ENCODE measurements at places on chromosomes 2 and 18. TPM values are rescaled to one million over a fixed set of nuclear protein-coding genes. Genes with fewer than 3 reads are reported as not detected.
A peak's percentile ranks its signal among the peaks of the same experiment; 100 is the strongest.

Gene SOWAHC
- total RNA-seq, result 4.8 TPM

Gene NPHP1
- not detected for total RNA-seq

Gene RIT2
- total RNA-seq, result not detected

Gene SLC30A3
- 0.10 TPM for total RNA-seq

Gene MTCL1
- 0.20 TPM for total RNA-seq

Gene HOXD3
- not detected for total RNA-seq

Gene AAK1
- total RNA-seq, result 258 TPM

Gene ZNF521
- total RNA-seq, result 1.8 TPM

Gene EVX2
- total RNA-seq, result not detected

Gene PDE11A
- total RNA-seq, result not detected

- no peak for DNase-seq
Measured at GRCh38 chr2:180790891-180791290, 189.5 kb upstream of the UBE2E3 start.

DNA sequence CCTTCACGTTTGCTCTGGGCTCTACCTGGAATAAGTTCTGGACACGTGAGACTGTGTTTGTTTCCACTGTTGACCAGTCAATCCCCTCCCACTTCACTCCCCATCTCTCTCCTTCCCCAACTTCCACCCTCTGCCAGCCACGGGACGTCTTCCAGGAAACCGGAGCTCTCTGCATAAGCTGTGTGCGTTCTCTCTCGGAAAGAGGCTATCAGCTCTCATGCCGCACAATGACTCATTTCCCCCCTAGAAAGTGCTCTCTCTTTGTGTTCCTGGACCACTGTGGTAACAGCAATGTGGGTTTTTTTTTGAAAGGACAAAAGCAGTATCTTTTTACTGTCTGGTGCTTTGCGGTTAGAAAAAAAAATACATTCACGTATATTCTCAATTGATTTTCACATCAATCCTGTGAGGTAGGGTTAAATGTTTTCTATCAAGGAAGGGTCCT is 10.2 kb downstream of the PROKR1 start:
- no peak for DNase-seq

DNA sequence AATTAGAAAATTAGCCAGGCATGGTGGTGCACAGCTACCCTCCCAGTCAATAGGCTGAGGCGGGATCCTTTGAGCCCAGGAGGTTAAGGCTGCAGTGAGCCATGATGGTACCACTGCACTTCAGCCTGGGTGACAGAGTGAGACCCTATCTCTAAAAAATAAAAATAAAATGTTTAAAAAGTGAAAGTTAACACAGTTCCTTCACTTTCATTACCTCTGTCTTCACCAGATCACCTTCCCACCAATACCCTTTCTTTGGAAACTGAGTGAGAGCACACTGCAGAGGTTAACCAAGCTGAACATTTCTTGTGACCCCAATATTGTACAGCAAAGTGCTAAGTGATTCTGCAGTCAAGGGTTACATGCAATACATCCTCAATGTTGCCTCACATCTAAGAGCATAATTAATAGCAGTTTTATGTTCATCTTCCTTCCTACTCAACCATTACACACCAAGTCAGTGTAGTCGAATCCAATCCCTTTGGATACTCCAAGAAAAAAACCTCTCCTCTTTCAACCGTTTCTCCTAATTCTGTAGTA is 1.7 kb downstream of the L3MBTL4 start:
- DNase-seq, result no peak

- no peak for DNase-seq
Measured at GRCh38 chr2:162253435-162253834, 10.2 kb upstream of the FAP start.

DNA sequence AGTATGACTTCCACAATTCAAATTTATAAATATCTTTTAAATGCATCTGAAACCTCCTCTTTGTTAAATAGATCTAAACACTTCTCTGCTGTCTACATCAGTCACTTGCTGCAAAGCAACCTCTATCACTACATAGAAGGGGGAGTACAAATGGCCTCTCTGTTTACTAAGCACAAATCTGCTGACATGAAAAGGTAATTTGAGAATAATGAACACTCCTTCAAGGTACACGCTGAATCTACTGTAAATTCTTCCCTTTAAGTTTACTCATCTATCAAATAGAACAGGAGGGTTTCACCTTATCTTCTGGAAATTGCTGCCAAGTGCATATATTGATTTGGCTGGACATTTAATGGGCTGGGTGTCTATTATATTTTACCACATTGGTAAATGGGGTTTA is 879.6 kb downstream of the SUCLG1 start:
- no peak for DNase-seq

- no peak for DNase-seq
Measured at GRCh38 chr2:128499367-128500137, 180.9 kb upstream of the HS6ST1 start.

GRCh38 chr2:120904379-120904778 is 168.7 kb downstream of the GLI2 start:
- no peak for DNase-seq

- no peak for DNase-seq
Measured at GRCh38 chr18:48153613-48154481, 223.4 kb upstream of the SMAD2 start.

DNA sequence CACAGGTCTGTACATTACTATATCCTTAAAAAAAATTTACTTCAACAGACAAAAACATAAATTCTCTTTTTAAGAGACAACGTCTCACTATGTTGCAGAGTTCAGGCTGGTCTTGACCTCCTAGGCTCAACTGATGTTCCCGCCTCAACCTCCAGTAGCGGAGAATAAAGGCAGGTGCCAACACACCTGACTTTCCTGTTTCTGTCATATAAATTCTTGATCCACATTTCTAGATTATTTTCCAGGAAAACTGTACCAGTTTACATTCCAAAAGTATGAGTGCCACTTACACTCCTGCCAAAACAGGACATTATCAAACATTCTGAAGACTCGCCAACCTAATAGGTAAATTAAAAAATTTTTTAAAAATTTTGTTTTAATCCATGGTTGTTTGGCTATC is 48.6 kb downstream of the PUM2 start:
- DNase-seq, result no peak

- no peak for DNase-seq
Measured at GRCh38 chr18:79941473-79942119, 9.9 kb downstream of the SLC66A2 start.

- DNase-seq, result no peak
Measured at GRCh38 chr2:236659758-236660150, 90.1 kb downstream of the ACKR3 start.

- no peak for DNase-seq
Measured at GRCh38 chr2:239354132-239354790, 46.6 kb downstream of the HDAC4 start.

DNA sequence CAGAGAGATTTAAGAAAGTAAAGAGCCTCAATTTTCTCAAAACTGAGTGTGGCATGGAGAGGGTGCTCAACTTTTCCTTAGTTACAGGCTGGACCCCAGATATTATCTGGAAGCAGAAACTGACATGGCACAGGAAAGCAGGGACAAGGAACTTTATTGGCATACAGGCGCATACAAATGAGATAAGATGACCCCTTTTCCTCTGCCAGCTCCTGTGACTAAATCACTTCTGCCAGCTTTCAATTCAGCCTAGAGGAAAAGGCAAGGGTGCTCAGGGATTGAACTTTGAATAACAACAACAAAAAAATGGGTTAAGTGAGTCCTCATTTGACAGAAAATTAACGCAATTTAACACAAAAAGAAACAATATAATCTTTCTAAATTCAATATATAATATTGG is 262.9 kb downstream of the CD226 start:
- DNase-seq, result no peak

DNA sequence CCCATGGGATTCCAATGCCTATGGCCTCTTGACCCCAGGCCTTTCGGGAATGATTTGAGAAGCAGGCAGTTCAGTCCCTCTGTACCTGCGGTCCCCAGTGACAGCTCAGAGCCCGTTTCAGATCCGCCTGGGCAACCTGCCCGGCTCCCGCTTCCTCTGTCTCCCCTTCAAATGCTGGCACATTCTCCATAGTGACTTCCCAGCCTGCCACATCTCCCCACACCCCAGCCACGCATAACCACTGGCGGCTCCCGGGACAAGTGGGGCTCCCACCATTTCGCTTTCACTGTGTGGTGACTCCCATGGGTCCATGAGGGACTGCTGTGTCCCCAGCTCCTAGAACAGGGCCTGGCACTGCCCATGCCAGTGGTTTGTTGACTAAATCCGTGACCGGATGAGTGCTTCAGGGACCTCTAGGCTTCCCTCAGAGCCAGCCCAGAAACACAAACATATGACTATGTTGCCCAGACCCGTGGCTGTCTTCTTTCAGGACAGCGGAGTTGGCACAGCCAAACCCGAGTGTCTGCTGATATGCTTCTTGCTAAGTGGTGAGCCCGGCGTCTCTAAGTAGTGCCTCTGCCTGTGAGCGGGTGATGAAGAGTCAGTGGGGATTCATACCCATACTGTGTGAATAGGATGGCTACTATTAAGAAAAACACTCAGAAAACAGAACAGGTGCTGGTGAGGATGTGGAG is 91.2 kb downstream of the GLI2 start:
- DNase-seq, result no peak

GRCh38 chr18:78642296-78642951 is 337.2 kb upstream of the SALL3 start:
- DNase-seq, result no peak

GRCh38 chr18:31302991-31303390 is 15.0 kb upstream of the DSG1 start:
- DNase-seq, result no peak

GRCh38 chr2:240462073-240462706 is 26.7 kb downstream of the GPC1 start:
- DNase-seq, result no peak

GRCh38 chr18:50842846-50843245 is 23.0 kb upstream of the MRO start:
- DNase-seq, result no peak

DNA sequence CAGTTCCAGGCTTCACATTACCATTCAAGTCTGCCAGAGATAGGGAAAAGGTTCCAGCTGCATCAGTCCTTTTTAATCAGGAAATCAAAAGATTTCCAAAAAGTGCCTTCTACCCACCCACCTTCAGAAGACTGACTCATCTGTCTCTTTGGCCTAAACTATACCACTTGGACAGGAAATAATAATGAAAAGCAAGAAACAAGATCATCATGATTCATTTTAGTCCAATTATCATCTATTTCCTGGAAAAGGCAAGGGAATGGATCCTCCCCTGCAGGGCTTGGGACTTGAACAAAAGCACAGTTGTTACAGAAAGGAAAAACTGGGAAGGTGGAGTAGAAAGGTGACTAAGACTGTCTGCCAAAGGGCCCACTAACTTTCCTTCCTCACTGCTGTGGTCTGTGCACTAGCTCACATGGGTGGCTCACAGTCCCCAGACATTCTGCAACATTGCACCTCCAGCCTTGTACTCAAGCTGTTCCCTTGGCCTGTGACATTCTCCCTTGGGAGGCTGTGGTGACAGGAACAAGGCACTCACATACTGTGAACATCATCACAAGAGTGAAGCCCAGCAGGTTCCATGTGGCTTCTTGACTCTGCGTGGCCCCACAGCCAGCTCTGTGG is 75.3 kb downstream of the VSNL1 start:
- DNase-seq, result no peak

- no peak for DNase-seq
Measured at GRCh38 chr18:54860941-54861340, 32.7 kb downstream of the RAB27B start.

DNA sequence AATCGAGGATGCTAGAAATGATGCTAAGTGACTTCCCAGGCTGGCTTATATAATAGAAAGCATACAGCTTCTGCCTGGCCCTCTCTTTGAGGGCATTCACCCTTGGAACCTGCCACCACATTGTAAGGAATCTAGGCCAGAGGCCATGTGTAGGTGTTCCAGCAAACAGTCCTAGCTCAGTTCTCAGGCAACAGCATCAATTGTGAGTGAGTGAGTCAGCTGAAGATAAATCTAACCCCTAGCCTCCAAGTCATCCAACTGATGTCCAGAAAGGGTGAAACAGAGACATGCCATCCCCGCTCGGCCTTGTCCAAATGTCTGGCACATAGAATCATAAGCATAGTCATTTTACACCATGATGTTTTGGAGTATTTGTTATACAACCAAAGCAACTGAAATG is 324.3 kb upstream of the KLHL14 start:
- DNase-seq, result no peak

GRCh38 chr2:95569170-95569569 is 22.6 kb upstream of the TRIM43 start:
- no peak for DNase-seq

- no peak for DNase-seq
Measured at GRCh38 chr2:185667452-185667851, 71.2 kb upstream of the FSIP2 start.

- no peak for DNase-seq
Measured at GRCh38 chr2:56410140-56410539, 226.3 kb downstream of the CCDC85A start.

- peak; percentile 90 for DNase-seq
Measured at GRCh38 chr2:102258386-102259074, 52.8 kb upstream of the IL1RL1 start.

GRCh38 chr2:23436346-23437098 is 51.5 kb downstream of the KLHL29 start:
- DNase-seq, result no peak

- DNase-seq, result no peak
Measured at GRCh38 chr2:159695795-159696448, 16.4 kb upstream of the MARCHF7 start.

- DNase-seq, result no peak
Measured at GRCh38 chr2:38277245-38278116, 99.6 kb downstream of the ATL2 start.

DNA sequence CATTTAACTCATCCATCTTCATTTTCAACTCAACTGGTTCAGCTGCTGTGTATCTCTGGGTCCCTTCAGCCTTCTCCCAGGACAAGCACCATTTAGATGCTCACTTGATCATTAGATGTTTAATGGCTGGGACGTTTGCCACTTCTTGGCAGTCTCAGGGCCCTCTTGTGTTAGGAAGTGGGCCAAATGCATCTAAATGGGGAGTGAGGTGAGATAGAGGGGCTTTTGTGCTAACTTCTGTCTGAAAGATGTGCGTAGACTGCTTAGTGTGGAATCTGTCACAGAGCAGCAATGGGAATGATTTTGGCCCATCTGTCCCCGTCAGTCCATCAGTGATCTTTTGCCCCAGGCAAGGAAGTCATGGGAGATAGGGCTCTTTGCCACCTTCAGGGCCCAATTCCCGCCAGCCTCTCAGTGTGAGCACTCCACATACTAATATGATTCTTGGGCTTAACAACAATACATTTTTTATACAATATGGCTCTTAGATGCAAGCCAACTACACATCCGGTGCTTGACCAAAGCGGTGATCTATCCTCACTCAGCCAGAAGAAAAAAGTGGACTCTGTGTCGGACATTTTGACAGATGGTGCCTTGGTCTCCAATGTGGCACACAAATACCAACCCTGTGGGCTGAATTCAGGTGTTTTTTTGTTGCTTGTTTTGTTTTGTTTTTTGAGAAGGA is 95.7 kb upstream of the EPC2 start:
- no peak for DNase-seq

DNA sequence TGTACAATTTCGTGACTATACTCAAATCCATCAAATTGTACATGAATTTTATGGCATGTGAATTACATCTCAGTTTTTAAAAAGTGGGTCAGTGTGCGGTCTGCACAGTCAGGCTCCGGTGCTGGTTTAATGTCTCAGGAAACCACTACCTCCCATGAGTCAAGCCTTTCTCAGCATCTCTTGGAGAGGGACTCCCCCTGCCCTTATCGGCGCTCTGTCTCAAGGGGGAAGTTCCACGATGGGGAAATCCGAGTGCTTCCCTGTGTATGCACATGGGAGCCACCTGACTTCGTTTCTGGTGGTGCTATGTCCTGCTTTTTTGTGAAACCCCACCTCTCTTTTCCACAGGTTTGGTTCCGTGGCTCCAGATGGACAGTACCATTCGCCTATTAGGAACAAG is 72.5 kb downstream of the ACOXL start:
- DNase-seq, result no peak
